Left hindlimb (tissue), 1 donor: ENCODE measurements at places on chromosomes 2 and 18.

GRCh38 chr18:56569416-56569815, 69.0 kb downstream of the TXNL1 start:
- no peak for DNase-seq

DNA sequence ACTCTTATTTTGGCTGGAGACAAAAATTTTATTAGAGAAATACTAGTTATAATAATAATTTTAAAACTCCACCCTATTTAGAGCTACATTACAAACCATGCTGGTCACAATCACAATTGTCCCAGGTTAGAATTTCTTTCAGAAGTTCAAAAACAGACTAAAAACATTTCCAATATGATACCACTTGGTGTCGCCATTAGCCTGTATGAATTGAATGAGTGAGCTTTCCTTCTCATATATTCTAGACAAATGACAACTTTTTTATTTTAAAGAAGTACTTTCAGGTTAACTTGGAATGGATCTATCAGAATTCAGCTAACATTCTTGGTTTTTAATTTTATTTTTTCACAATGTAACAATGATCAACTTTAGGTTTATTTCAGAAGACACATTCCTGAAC, 48.0 kb downstream of the SERPINB8 start:
- no peak for DNase-seq

GRCh38 chr2:20130821-20131645, 79.6 kb upstream of the LAPTM4A start:
- DNase-seq: no peak

- no peak for DNase-seq
Measured at GRCh38 chr2:162258686-162259085, 15.4 kb upstream of the FAP start.

- no peak for DNase-seq
Measured at GRCh38 chr2:173793709-173794565, 171.2 kb downstream of the SP3 start.

- no peak for DNase-seq
Measured at GRCh38 chr2:24691806-24692205, 101.4 kb downstream of the PTRHD1 start.

- DNase-seq: no peak
Measured at GRCh38 chr2:75459565-75460310, 101.0 kb downstream of the EVA1A start.

GRCh38 chr2:186590759-186591505, 1.1 kb downstream of the ITGAV start:
- no peak for DNase-seq

DNA sequence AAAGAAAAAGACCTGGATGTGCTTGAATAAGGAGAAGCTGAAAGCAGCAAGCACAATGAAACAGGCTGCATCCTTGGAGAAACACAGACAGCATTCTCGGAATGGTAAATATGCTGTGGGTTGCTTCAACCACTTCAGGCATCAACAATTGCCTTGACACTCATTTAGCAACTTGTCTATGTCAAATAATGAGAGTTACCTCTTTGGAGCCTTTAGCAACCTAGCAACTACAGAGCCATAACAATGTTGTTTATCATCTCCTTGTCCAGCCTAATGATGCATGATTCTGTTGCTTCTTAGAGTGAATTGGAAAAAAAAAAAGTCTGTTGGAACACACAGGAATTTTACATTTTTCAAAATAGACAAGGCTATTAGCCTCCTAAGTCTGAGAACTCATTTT, 410.6 kb downstream of the PIK3C3 start:
- no peak for DNase-seq

- DNase-seq: no peak
Measured at GRCh38 chr2:227013330-227013729, 150.7 kb downstream of the COL4A4 start.

DNA sequence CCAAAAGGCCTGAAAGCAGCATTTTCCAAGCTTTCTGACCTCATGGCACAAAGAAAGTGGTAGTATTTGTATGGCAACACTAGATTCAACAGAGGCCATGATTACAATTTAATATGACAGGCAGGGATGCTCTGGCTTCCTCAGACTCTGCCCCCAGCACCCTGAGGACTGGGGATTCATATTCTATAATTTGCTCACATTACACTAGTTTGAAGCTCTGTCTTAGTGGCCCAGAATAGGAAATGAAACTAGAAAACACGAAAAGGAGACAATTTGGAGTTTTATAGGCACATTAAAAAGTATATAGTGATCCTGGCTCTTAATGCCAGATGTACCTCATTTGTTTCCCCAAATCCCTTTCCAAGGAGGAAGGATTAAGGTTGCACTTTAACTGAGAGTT, 173.0 kb upstream of the STK17B start:
- DNase-seq: no peak

- no peak for DNase-seq
Measured at GRCh38 chr2:12705230-12705629, 11.5 kb upstream of the TRIB2 start.

GRCh38 chr2:69036926-69037325, 23.9 kb downstream of the ANTXR1 start:
- DNase-seq: no peak

DNA sequence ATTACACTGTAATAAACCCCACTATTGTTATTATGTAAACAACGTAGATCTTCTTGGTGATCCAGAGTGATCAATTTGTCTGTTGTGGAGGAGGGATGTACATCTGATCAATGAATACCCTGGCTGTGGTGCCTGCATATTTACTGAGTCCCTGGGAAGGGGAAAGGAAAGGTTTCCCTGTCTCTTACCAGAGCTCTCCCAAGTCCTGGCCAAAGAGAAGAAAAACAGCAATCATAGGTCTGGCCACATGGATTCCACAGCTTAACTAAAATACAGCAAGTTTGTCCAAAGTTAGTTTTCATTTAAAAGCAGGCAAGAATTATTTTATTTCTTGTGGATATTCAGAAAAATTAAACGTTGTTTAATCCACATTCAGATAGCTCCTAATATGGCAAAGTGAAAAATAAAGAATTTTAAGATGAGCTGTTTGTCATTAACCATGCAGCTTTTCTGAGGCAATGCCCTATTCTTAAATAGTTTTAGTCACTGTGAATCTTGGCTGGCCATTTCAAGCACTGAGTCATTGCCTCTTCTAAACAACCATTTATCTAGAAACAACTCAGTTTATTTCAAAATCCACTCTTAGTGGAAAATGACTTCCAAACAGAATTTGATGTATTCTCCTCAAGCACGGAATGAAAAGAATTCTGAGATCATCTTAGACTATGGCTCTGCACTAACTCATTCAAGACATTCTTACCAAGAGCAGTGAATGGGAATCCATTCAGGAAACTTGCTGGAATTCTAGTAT, 1004.4 kb upstream of the CDH2 start:
- DNase-seq: no peak

DNA sequence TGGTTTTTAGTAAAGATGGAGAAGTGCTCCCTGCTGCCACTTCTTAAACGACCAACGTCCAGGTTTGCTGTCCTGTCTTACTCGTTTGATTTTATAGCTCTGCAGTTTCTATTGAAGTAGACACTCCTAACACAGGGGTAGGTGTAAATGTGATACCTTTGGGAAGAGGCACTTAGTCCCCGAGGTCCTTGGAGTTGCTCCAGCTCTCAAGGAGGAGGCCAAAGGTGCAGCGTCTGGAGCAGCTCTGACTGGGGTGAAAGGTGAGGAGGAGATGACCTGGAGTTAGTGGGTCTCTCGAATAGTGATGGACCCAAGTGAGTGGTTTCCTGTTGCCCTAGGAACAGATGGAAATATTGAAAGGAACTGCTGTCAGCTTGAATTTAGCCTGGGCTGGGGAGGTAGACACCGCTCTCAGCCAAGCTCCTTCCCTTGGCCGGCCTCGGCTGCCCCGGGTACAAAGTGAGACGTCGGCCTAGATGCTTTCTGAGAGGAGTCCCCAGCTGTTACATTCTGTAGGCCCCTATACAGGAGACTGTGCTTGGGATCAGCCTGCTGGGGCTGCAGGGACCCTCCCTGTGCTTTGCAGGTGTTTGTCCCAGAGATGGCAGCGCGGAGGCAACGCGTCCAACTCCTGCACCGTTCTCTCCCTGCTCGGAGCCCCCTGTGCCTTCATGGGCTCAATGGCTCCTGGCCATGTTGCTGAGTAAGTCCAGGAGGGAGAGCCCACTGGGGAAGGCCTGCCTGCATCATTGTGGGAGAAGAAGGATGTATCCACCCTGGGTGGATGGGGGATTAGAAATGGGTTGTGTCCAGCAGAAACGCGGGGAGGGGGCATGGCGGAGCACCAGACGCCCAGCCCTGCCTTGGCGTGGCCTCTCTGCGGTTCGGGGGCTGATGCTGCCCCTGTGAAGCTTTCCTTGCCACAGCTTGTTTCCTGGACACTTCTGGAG, 5.4 kb downstream of the KHK start:
- peak; percentile 13 for DNase-seq

DNA sequence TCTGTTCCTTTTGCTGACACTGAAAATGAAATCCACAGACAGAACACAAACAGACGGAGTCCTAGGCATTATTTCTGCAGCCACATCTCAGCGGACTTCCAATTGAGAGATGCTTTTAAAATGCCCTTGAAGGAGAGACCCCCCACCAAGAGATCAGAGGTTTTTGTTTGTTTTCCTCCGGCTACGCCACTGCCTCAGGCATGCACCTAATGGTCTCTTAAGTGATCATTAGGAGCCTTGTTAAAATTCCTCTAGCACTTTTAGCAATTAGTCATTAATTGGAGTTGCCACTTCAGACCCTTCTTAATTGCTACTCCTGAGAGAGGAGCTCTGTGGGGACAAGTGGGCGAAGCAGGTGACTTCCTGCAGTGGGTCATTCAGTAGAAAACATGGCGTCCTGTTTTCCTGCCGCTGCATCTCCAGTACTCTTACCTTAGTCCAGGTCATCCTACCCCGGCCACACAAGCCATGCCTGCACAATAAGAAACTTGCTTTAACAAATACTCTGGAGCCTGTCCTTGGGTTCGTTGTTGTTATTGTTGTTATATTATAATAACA, 257.7 kb upstream of the CHAC2 start:
- DNase-seq: no peak

- DNase-seq: no peak
Measured at GRCh38 chr18:68660354-68661183, 54.3 kb downstream of the TMX3 start.

- DNase-seq: no peak
Measured at GRCh38 chr2:216796115-216796840, 63.6 kb downstream of the TNP1 start.

GRCh38 chr2:222819722-222820333, 41.0 kb upstream of the ACSL3 start:
- DNase-seq: no peak

GRCh38 chr2:1283871-1284270, 129.4 kb upstream of the TPO start:
- no peak for DNase-seq
